ENCODE measurements at places on chromosomes 3 and 15.

- DNase-seq = peak; percentile 82
These were observed 40.4 kb downstream of the BHLHE40 start for GRCh38 chr3:5019411-5020241.

GRCh38 chr3:7144697-7145308 is 283.9 kb downstream of the GRM7 start:
- DNase-seq = no peak

- DNase-seq = no peak
These were observed 100.4 kb downstream of the PCCB start for GRCh38 chr3:136350557-136350956.

DNA sequence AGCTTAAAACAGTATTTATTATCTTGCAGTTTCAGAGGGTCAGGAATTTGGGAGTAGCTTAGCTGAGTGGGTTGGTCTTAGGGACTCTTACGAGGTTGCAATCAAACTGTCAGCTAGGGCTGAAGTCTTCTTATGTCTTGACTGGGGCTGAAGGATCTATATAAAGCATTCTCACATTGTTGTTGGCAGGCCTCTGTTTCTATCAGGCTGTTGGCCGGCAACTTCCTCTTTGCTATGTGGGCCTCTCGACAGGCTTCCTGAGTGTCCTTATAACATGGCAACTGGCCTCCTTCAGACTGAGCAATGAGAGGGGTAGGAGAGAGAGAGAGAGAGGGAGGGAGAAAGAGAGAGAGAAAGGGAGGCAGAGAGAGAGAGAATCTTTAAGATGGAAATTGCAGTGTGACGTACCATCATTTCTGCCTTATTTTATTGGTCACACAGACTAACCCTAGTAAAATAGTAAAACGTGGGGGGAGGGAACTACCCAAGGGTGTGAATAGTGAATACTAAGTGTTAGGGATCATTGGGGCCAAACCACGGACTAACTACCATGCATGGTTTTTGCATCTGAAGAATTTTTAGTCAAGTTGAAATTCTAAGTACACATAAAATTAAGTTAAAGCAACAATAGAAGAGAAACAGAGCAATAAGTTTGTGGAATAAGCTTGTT is 16.1 kb downstream of the FGF7 start:
- no peak for DNase-seq

GRCh38 chr3:52493232-52494017 is 1.7 kb upstream of the STAB1 start:
- no peak for DNase-seq

DNA sequence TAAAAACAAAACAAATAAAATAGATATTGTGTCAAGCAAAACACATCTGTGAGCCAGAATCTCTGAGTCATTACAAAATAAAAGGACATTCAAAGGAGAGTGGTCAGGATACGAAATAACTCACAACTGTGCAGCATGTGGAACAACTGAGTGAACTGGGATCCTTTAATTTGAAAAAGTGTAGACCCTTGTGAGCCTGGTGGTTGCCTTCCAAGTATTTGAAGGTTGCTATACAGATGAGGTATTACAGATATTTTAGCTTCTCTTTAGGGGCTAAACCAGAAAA is 26.7 kb downstream of the KCNMB2 start:
- DNase-seq = no peak

DNA sequence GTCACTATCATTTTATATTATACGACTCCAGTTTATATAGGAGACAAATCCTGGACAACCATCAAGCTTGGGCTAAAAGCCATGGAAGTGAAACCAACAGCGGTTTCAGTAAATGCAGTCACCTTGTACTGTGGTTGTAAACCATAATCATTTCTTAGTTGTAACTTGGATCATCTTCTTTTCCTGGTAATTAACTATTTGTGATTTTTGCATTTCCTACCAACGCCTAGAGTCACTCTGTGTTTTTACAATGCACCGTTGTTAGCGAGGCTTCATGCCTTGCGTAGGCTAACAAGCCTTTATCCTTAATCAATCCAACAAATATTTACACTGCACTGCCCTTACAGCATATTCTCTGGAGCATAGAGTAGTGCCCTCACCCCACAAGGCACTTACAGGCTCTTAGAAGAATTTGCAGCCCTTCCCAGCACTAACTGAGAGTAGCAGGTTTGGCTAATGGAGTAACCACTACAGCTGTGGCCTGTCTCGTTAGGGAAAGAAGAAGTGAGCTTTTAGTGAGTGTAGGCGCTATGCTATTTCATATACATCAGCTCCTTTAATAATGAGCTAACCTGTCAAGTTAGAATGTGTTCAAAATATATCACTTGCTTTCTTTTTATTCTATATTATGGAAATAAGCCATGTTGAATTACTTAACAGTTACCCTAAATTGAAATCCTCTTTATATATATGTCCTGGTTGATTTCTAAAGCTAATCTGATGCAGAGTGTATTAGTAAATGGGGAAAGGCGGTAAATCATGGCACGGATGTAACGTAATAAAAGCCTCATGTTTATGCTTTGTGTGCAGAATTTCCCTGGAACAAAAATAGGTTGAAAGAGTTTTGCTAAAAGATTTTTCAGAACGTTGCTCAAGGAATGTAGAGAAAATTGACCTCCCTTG is 62.8 kb downstream of the ABHD2 start:
- no peak for DNase-seq

- DNase-seq = no peak
These were observed 49.8 kb upstream of the SYN2 start for GRCh38 chr3:11954312-11954934.

All from CD4-positive, alpha-beta T cell treated with Interleukin-21 for 1 hour (primary cell).